ENCODE measurements at places on chromosomes 11 and 22.

DNA sequence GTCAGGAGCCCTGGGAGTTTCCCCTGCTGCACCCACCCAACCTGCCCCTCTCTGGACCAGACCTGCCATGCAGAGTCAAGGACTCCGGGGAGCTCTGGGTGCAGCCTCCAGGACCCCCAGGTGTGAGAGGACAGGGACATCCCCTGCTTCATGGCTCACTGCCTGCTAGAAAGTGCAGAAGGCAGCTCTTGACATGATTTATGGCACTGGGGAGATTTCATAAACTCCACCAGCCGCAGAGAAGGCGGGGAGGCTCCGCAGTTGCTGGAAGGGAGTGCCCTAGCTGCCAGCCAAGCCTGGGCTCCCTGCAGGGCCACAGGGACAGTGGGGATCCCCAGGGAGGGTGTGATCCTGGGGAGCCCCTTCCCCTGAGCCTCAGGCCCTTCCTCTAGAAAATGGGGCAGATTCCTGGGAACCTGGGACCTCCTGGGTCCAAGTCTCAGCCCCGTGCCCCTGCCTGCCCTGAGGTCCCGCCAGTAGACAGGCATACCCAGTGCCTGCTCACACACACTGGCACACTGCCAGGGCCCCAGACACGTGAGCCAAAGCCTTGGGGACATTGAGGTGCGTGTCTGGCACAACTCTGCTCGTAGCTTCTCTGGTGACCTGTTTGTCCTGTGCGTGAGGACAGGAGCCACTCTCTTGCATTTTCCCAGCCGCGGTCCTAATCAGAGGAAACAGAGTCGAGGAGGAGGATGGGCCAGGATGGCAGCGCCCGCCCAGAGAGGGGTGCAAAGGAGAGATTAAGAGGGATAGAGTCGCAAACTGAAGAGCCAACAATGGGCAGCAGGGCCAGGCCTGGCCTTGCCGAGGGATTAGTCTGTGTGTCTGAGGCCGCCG, 13.8 kb downstream of the CABP7 start:
- DNase-seq = no peak
- H3K36me3 ChIP-seq = no peaks in the 10 kb centered on the region
- no peak overlapping the region for H3K4me3 ChIP-seq

DNA sequence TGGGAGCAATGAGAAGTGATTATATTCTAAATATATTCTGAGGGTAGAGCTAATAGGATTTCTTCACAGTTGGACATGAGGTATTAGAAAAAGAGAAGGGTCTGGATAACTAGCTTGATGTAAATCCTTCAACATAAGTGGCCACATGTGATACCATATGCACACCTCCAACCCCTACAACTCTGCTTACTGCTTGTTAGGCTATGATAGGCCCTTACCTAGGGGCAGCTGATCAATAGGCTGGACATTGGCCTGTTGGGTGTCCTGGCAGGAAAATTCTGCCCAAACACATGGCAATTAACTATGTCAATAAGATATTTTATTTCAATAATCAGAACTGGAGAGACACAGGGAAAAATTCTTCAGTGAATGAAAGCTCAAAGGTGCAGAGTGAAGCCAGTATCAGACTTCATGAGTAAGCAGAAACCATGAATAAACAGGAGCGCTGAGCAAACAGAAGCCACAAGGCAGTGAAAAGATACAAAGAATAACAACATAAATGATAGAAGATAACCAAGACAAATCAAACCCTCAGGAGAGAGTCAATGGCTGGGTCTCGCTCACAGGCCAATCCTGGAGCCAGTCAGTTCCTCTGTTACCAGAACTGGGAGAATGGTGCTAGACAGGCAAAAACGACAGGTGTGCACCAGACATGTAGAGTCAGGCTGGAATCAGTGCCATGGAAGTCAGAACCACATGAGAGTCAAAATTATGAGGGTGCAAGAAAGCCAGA, 46.3 kb upstream of the PSMA1 start:
- no peak overlapping the region for H3K4me3 ChIP-seq
- no peak for DNase-seq
- H3K27me3 ChIP-seq = no peaks in the 10 kb centered on the region
- H3K4me1 ChIP-seq = peaks cover 50% of the 10 kb centered on the region
- peaks cover 44% of the 10 kb centered on the region for H3K36me3 ChIP-seq
- no peak overlapping the region for H3K27ac ChIP-seq

GRCh38 chr11:31895926-31896325, 84.8 kb upstream of the PAX6 start:
- no peaks in the 10 kb centered on the region for H3K36me3 ChIP-seq
- H3K27ac ChIP-seq = no peak overlapping the region
- peaks cover 17% of the 10 kb centered on the region for H3K27me3 ChIP-seq
- H3K4me1 ChIP-seq = no peaks in the 10 kb centered on the region

GRCh38 chr11:128055576-128056217, 531.7 kb downstream of the ETS1 start:
- peaks cover 44% of the 10 kb centered on the region for H3K4me1 ChIP-seq
- H3K4me3 ChIP-seq = no peak overlapping the region
- DNase-seq = no peak
- no peaks in the 10 kb centered on the region for H3K27me3 ChIP-seq
- H3K36me3 ChIP-seq = no peaks in the 10 kb centered on the region

- H3K36me3 ChIP-seq = peaks cover 7% of the 10 kb centered on the region
- DNase-seq = no peak
- no peak overlapping the region for H3K4me3 ChIP-seq
- no peak overlapping the region for H3K27ac ChIP-seq
- peaks cover 11% of the 10 kb centered on the region for H3K4me1 ChIP-seq
These were observed 4.9 kb upstream of the EXT2 start for GRCh38 chr11:44090539-44090938.

DNA sequence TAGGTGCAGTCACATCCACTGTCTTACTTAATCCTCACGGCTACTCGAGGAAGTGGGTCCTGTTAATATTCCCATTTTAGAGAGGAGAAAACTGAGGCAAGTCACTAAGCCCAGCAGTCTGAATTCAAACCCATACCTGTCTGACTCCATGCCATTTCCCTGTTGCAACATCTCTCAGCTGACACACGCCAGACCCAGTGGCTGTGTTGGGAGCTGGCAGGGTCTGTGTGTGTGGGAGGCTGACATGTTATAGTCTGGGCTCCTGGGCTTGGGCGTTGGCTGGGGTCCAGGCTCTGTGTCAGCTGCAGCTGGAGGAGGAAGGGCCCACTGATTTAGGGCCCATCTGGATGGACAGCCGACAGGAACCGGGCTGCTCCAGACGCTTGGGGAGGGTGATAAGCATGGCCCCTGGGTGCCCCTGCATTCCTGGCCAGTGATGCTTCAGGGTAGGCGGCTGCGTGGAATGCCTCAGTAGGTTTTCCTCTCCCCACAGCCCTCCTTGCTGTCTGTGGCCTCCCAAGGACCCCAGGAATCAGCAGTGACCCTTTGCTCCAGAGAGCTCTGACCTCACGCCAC, 562.5 kb downstream of the MN1 start:
- DNase-seq = no peak
- no peaks in the 10 kb centered on the region for H3K4me1 ChIP-seq
- no peaks in the 10 kb centered on the region for H3K36me3 ChIP-seq
- no peak overlapping the region for H3K27ac ChIP-seq
- H3K27me3 ChIP-seq = peaks cover 14% of the 10 kb centered on the region

Measured in activated naive CD4-positive, alpha-beta T cell treated with anti-CD3 and anti-CD28 coated beads for 36 hours (primary cell).